ENCODE measurements at places on chromosomes 4 and X. TPM values are rescaled to one million over a fixed set of nuclear protein-coding genes. Genes with fewer than 3 reads are reported as not detected.
A peak's percentile ranks its signal among the peaks of the same experiment; 100 is the strongest.

The GLA gene
- 22.3 TPM for total RNA-seq

DNA sequence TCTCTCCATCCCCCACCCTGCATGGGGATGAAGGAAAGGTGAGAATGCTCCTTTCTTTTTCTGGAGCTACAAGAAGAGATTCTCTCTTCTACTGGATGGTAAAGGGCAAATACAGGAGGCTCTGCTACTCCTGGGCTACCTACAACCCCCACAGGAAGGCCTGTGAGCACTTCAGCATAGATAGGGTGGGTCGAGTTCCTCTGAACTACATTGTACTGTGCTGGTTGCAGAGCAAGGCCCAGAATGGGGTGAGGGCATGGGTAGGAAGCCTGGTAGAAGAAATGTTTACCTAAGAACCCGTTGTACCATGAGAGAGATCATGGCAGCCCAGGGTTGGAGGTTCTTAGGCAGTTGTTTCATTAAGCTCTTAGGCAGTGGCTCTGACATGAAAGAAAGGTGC, 510.4 kb downstream of the MID1IP1 start:
- no peak for DNase-seq
- no peak overlapping the region for H3K4me3 ChIP-seq
- no peaks in the 10 kb centered on the region for H3K36me3 ChIP-seq
- no peaks in the 10 kb centered on the region for H3K27me3 ChIP-seq
- peaks cover 5% of the 10 kb centered on the region for H3K4me1 ChIP-seq
- H3K27ac ChIP-seq, result no peak overlapping the region

The FAM47E gene
- total RNA-seq, result 10.6 TPM

DNA sequence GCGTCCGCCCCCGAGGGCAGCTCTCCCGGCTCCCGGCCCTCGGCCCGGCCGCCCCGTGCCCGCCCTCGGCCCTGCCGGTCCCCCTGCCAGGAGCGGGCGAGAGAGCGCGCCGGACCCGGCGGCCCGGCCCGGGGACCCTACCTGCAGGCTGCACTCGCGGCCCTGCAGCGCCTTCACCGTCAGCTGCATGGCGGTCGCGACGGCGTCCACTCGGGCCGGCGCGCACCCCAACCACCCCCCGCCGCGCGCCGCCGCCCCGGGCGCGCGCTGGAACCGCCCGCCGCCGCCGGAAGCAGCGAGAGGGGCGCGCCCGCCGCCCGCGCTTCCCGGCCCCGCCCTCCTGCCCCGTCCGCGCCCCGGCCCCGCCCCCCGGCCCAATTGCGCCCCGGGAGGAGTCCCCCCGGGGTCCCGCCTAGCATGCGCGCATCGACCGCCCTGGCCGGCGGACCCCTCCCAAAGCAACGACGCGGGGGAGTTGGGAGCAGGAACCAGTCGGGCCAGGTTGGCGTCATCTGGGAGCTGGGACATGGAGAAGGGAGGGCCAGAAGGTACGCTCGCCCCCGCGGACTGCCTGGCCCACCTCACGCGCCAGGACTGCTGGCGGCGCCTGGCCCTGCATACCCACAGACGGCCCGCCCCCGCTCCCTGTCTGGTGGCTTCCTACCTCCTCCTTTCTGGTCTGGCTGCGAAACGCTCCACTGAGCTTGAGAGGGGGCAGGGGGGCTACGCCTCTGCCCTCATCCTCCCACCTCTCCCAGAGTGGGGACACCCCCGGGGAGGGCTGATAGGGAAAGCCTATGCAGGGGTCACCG, at the start of gene UBL4A:
UBL4A (minus strand) TSS at position 220 of the 812 bp plus-strand sequence; CDS start at position 189, 31 bp downstream.
- no peaks in the 10 kb centered on the region for H3K27me3 ChIP-seq
- DNase-seq, result peak; percentile 81
- peak within 1 kb of the TSS; percentile 51 for H3K4me3 ChIP-seq
- peak within 1 kb of the TSS; percentile 68 for H3K27ac ChIP-seq
- no peaks in the 10 kb centered on the region for H3K36me3 ChIP-seq
- no peaks in the 10 kb centered on the region for H3K4me1 ChIP-seq

The NUP62CL gene
- total RNA-seq, result 15.5 TPM

- H3K27me3 ChIP-seq, result no peaks in the 10 kb centered on the region
- no peak overlapping the region for H3K27ac ChIP-seq
- DNase-seq, result no peak
- H3K4me1 ChIP-seq, result no peaks in the 10 kb centered on the region
- H3K36me3 ChIP-seq, result peaks cover 10% of the 10 kb centered on the region
- H3K4me3 ChIP-seq, result no peak overlapping the region
Measured at GRCh38 chr4:3414421-3415279, 27.1 kb upstream of the HGFAC start.

DNA sequence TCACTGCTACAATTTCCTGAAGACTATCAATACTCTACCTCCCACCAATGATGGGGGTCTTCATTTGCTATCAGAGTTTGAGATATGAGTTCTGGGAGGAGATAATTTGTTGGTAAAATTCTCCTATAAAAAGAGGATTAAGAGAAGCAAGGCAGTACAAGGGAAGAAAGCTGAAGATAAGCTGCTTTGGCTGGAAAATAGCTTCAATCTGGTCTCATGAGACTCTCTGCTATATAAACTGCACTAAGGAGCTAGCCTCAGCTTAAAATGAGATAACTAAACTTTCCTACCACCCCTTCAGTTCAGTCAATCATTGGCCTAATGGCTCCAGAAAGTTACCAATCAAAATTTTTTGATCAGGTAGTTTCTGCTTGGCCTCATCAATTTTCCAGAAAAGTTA, 2105.0 kb downstream of the ARAP2 start:
- no peak for DNase-seq
- H3K4me1 ChIP-seq, result no peaks in the 10 kb centered on the region
- no peaks in the 10 kb centered on the region for H3K27me3 ChIP-seq
- H3K27ac ChIP-seq, result no peak overlapping the region
- H3K4me3 ChIP-seq, result no peak overlapping the region

DNA sequence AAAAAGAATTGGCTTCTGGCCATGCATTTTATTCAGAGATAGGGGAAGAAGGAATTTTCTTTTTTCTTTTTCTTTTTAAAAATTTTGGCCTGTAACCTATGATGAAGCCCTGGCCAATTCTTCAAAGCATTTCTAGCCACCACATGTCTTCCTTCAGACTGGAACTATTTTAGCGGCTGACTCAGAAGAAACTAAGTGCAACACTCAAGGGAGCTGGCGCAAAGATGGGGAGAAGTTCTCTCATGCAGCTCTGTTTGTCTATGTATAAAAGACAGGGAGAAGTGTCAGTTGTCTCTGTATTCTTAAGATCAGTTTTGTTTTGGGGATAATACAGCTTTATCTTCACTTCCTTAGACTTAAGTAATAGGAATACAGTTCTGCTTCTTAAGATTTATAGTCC, 46.1 kb downstream of the MBNL3 start:
- no peaks in the 10 kb centered on the region for H3K27me3 ChIP-seq
- no peaks in the 10 kb centered on the region for H3K36me3 ChIP-seq
- no peak overlapping the region for H3K4me3 ChIP-seq
- no peaks in the 10 kb centered on the region for H3K4me1 ChIP-seq

The MAGEA11 gene
- total RNA-seq, result not detected

DNA sequence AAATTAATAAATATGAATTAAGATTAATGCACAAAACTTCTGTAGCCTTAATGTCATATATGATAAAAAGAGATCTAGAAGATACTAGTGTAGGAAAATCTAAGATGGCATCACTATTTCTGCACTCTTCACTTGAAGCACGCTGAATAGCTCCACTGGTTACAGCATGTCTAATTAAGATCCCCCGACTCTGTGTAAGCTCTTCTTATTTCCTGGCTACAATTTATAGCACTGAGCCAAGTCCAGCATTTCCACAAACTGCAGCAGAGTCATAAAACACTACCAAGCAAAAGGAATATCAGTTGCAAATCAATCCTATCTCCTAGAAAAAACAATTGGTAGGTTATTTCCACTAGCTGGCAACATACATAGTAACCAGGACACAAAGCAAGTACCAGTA, 1.3 kb upstream of the CCNA2 start:
- H3K27me3 ChIP-seq, result no peaks in the 10 kb centered on the region
- H3K4me3 ChIP-seq, result no peak overlapping the region
- no peak for DNase-seq
- peaks cover 8% of the 10 kb centered on the region for H3K4me1 ChIP-seq
- H3K36me3 ChIP-seq, result no peaks in the 10 kb centered on the region

GRCh38 chr4:126526335-126526734, 1106.4 kb upstream of the INTU start:
- H3K27ac ChIP-seq, result no peak overlapping the region
- no peaks in the 10 kb centered on the region for H3K27me3 ChIP-seq
- no peaks in the 10 kb centered on the region for H3K4me1 ChIP-seq
- H3K4me3 ChIP-seq, result no peak overlapping the region

DNA sequence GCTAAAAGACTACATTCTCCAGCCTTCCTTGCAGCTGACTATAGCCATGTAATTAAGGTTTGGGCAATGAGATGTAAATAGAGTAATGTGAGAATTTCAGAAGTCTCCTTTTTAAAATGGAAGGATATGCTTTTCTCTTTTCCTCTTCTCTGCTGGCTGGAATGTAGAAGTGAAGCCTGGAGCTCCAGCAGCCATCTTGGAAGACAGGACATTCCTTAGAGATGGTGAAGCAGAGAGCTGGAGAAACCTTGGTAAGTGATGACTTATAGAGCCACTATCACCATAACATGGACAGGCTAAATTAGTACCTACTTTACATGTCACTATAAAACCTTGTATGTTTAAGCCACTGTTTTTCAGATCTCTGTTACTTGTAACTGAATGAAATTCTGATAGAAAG, 48.0 kb downstream of the RASL11B start:
- H3K27me3 ChIP-seq, result no peaks in the 10 kb centered on the region
- no peak overlapping the region for H3K4me3 ChIP-seq
- H3K27ac ChIP-seq, result no peak overlapping the region
- H3K4me1 ChIP-seq, result no peaks in the 10 kb centered on the region
- no peaks in the 10 kb centered on the region for H3K36me3 ChIP-seq

GRCh38 chr4:16016536-16016935, 53.6 kb upstream of the FGFBP2 start:
- no peaks in the 10 kb centered on the region for H3K27me3 ChIP-seq
- no peak for DNase-seq
- no peaks in the 10 kb centered on the region for H3K4me1 ChIP-seq
- no peak overlapping the region for H3K4me3 ChIP-seq
- H3K36me3 ChIP-seq, result no peaks in the 10 kb centered on the region

- H3K27me3 ChIP-seq, result no peaks in the 10 kb centered on the region
- no peak overlapping the region for H3K27ac ChIP-seq
- no peaks in the 10 kb centered on the region for H3K36me3 ChIP-seq
- no peak for DNase-seq
- H3K4me3 ChIP-seq, result no peak overlapping the region
Measured at GRCh38 chr4:117001077-117001476, 84.3 kb downstream of the TRAM1L1 start.

DNA sequence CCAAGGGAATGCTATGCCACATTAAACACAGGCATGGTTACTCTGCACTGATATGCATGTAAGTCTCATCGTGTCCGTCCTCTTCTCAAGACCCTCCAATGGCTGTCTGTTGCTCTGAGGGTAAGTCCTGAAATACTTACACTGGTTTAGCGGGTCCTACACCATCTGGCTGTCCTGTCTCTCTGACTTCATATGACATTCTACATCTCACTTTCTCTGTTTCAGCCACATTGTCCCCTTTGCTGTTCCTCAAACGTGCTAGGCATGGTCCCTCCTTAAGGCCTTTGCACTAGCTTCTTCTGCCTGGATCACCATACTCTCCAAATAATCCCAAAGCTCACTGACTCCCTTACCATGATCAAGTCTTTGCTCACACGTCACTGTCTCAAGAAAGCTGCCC, 131.4 kb downstream of the PALLD start:
- H3K36me3 ChIP-seq, result no peaks in the 10 kb centered on the region
- no peak overlapping the region for H3K4me3 ChIP-seq
- DNase-seq, result no peak
- H3K4me1 ChIP-seq, result peaks cover 1% of the 10 kb centered on the region
- no peak overlapping the region for H3K27ac ChIP-seq

- H3K27me3 ChIP-seq, result no peaks in the 10 kb centered on the region
- no peaks in the 10 kb centered on the region for H3K4me1 ChIP-seq
- no peak overlapping the region for H3K4me3 ChIP-seq
- no peak for DNase-seq
- H3K36me3 ChIP-seq, result no peaks in the 10 kb centered on the region
Measured at GRCh38 chrX:70995338-70995737, 64.4 kb upstream of the SLC7A3 start.

DNA sequence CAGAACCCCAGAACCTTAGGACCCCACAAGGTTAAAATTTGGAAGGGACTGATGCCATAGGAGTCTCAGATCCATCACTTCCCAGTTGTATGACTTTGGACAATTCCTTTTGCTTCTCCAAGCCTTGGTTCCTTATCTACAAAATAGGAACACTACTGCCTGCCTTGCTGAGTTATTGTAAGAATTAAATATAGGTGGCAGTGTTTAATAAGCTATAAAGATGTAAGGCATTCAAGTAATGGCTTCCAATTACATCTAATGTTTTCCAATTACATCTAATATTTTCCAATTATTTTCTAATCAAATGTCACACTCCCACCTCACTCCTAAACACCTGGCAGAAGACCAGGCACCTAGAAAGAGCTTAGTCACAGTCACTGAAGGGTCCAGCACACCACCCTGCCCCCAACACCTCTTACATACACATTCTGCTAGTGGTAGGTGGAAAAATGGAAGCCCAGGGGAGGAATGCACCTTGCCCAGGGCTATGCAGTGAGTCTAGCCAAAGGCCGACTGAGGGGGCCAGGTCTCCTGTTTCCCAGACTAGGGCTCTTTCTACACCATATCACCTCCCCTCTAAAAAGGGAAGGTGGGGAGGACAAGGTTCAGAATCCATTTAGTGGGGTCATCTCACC, 24.5 kb upstream of the KDM5C start:
- H3K27me3 ChIP-seq, result no peaks in the 10 kb centered on the region
- H3K4me3 ChIP-seq, result no peak overlapping the region
- H3K36me3 ChIP-seq, result no peaks in the 10 kb centered on the region
- DNase-seq, result no peak
- no peak overlapping the region for H3K27ac ChIP-seq
- H3K4me1 ChIP-seq, result no peaks in the 10 kb centered on the region

DNA sequence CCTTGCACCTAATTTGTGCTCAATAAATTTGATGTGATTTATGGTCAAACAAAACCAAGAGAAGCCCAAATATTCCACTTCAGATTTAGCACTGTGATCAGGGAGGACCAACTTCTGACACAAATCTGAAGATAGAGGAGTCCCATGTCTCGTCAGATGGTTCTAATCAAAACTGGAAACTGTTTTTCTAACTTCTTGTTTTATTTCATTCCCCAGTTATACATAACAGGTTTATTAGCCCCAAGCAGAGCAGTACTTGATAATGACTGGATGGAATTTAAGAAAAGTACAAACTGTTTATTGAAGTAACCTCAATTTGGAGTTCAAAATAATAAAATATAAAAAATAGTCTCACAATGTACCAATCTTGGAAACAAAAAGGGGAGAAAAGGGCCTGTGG, 310.3 kb downstream of the LDB2 start:
- no peaks in the 10 kb centered on the region for H3K27me3 ChIP-seq
- H3K27ac ChIP-seq, result no peak overlapping the region
- no peak for DNase-seq
- H3K4me3 ChIP-seq, result no peak overlapping the region
- no peaks in the 10 kb centered on the region for H3K36me3 ChIP-seq

Measured in thyroid gland (tissue), 4 donors.